ENCODE measurements at places on chromosomes 13 and 19.
A peak's percentile ranks its signal among the peaks of the same experiment; 100 is the strongest.

- DNase-seq = no peak
Measured at GRCh38 chr19:8041531-8041931, 11.0 kb upstream of the CCL25 start.

- no peak for DNase-seq
Measured at GRCh38 chr13:31905961-31906360, 125.6 kb upstream of the FRY start.

DNA sequence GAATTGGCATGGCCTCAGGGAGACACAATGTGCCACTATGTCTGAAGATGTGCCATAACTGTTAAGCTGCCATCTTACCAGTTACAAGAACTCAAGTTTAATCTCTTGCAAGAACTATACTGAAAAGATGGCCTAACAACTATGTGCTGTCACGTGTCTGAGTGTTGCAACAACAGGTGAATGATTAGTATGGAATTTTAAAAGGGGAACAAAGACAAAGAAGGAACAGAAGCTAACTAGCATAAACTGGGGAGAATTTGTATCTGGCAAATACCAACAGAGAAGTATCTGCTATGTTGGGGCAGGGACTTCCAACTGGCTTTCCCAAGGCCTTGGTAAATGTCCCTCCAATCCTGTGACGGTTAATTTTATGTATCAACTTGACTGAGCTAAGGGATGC lies 11.5 kb upstream of the ACOD1 start:
- no peak for DNase-seq

DNA sequence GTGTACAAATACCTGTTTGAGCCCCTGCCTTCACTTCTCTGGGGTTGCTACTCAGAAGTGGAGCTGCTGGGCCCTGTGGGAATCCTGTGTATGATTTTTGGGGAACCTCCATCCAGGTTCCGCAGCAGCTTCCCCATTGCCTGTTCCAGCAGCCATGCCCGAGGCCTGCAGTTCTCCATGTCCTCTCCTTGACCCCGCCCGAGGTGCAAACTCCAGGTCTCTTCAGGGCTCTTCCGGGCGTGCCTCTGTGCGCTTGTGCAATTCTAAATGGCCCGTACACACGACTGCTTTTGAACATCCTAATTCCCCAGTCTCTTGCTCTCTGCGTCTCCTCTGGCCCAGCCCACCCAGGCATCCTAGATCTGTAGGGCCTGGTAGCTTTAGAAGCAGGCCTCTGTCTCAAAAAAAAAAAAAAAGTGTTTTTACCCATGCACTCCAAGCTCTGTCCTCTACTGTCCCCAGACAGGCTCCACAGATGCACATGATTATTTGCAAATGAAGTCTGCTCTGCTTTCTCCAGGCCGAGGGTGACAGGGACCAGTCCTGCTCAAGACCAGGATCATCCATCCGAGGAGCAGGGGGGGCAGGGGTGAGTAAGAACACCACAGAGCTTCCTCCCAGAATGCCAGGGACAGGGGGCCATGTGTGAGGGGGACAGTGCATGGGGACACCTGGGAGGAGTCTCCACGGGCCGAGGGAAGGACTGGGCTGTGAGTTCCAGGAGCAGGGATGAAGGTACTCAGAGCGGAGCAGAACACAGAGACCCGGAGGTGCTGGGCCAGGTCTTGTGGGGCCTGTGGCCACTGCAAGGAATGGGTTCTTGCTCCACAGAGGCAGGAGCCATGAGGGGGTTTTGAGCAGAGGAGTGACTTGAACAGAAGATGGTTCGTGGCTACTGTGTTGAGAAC lies 51.7 kb downstream of the SLC7A9 start:
- peak; percentile 9 for DNase-seq

DNA sequence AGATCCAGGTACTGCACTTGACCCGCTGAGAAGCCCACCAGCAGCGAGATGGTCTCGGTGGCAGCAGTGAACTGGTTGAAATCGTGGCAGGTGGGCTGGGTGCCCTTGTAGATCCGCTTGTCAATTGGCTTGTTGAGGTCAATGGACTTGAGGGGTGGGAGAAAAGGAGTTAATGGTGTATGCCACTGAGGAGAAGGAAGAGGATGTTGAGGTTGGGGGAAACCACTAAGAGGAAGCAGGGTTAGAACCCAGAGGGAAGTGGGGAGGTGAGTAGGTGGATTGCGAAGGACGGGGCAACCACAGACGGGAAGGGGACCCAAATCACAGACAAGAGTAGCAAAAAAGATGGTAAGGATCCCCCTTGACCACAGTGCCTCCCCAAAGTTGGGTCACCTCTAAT lies 1.7 kb downstream of the DMWD start:
- no peak for DNase-seq

- no peak for DNase-seq
Measured at GRCh38 chr19:1826557-1827521, 14.8 kb upstream of the ATP8B3 start.

GRCh38 chr13:82136880-82137279 lies 1745.4 kb downstream of the SLITRK1 start:
- no peak for DNase-seq

- DNase-seq = no peak
Measured at GRCh38 chr13:102386461-102386860, 15.4 kb downstream of the FGF14 start.

DNA sequence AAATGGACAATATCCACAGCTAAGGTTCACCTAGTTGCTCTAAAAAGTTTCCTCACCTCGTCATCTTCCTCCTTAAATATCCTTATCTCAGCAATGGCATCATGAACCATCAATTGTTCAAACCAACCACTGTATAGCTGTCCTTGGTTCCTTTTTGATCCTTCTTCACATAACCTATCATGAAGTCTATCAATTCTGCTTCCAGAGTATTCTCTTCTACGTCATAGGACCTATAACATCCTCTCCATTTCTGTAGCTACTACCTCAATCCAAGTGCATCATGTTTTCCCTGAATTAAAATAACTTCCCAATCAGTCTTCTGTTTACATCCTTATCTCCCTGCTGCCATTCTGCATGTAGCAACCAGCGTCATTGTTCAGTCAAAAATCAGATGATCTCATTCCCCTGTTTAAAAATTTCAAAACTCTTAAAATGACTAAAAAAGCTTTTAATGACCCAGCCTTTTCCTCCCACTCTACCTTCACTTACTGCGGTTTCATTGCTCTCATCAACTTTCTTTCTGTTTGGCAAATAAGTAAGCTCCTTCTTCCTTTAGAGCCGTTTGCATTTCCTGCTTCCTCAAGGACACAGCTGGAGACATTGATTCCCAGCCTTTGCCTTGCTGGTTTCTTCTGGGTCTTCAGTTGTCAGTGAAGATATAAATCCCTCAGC lies 223.9 kb upstream of the MIR17HG start:
- no peak for DNase-seq

- DNase-seq = no peak
Measured at GRCh38 chr13:80753866-80754265, 412.9 kb upstream of the SPRY2 start.

GRCh38 chr13:64716936-64717335 lies 2513.2 kb downstream of the PCDH9 start:
- no peak for DNase-seq

GRCh38 chr13:79735228-79735627 lies 254.3 kb downstream of the NDFIP2 start:
- no peak for DNase-seq
